ENCODE measurements at places on chromosomes 3 and 15.

GRCh38 chr15:69392352-69392751 is 21.8 kb upstream of the KIF23 start:
- DNase-seq: no peak

GRCh38 chr3:183159333-183159732 is 3.2 kb downstream of the LAMP3 start:
- peak; percentile 43 for DNase-seq

DNA sequence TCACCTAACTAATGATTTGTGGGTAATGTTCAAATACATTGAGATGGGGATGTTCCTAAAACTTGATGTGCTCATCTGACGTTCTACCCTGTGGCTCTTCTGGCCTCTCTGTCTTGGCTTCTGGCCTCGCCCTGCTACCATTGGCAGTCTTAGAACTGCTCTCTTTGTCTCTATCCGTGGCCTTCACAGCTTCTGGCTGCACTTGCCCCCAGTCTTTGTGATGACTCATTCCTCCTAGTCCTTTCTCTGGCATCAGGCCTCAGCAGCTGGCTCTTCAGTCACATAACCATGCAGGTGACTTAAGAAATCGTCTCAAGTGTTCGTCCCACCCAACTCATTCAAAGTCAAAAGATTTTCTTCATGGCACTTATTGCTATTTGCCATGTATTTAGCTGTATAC is 188.1 kb downstream of the BBX start:
- DNase-seq: no peak

GRCh38 chr3:18098960-18099587 is 326.1 kb downstream of the SATB1 start:
- no peak for DNase-seq

DNA sequence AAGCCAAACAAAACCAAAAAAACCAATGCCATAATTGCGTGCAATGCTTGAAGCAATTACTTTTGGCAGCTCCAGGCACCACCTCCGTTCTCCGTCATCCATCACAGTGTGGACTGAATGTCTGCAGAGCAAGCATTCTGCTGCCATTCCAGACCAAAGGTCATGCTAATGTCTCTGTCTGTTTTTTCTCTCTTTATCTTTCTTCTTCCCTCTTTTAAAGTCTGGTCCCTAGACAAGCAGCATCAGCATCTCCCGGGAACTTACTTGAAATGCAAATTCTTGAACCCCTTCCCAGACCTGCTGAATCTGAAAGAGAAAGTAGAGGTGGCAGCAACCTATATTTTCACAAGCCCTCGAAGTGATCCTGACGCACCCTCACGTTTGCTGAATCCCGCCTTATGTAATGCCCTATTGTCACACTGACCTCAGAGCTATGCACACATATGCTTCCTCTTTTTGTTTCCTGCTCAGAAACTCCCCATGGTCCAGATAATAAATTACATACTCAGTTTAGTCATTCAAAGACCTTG is 297.3 kb upstream of the PROK2 start:
- peak; percentile 22 for DNase-seq

- DNase-seq: no peak
Measured at GRCh38 chr3:46350262-46350565, 3.7 kb upstream of the CCR2 start.

- DNase-seq: no peak
Measured at GRCh38 chr15:28004143-28005003, 94.7 kb downstream of the OCA2 start.

GRCh38 chr3:74664606-74665005 is 50.1 kb upstream of the CNTN3 start:
- DNase-seq: no peak

DNA sequence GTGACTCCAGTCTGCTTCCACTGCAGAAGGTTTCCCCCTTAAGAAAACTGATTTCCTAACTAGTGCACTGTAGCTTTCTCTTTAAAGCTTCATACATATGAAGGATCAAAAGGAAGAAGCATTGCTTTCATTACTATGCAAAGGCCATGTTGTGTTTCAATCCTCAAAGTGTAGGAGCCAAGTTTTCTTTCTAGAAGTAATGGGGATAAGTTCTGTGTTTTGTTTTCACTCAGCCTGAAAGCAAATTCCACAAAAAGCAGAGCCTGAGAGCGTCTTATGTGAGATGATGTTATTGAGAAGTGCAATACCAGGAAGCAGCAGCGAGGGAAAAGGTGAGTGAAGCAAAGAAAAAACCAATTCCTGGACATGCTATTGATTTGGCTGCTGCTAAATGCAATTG is 99.7 kb downstream of the GMNC start:
- no peak for DNase-seq

DNA sequence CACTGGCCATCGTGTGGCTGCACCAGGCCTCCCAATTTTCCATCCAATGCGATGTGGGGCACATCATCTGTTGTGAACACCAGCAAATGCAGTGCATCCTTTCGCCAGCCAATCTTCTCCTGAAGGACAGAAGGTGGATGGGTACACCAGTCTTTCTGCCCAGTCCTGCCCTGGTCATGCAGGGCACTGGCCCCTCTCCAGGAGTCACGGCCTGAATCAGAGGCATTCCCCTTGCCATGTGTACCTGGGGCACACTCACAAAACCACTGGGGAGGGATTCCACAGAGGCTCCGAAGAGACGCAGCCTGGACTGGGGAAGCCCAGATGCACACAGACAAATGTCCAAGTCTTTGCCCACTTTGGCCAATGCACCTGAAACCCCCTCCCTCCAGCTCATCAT is 65.8 kb downstream of the ITGB5 start:
- no peak for DNase-seq

All from HuH-7.5 (cell line).